ENCODE measurements at places on chromosomes 16 and 17.

GRCh38 chr17:73595479-73595878 lies 48.8 kb downstream of the SDK2 start:
- DNase-seq: no peak

DNA sequence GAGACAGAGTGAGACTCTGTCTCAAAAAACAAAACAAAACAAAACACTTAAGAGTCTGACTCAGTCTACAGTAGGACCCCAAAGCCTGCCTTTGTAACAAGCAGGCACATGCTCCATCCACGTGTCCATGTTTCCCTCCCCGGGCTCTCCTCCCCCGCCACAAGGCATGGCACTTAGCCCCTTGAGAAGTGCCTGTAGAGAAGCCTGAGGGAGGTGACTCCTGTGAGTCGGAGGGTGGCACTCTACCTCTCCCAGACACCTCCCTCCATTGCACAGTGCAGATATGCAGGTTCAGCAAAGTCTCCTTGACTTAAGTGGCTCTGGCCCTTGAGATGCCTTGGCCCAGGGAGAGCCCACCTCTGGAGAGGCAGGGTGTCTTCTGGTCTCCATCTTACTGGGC lies 6.8 kb downstream of the FHOD1 start:
- no peak for DNase-seq

DNA sequence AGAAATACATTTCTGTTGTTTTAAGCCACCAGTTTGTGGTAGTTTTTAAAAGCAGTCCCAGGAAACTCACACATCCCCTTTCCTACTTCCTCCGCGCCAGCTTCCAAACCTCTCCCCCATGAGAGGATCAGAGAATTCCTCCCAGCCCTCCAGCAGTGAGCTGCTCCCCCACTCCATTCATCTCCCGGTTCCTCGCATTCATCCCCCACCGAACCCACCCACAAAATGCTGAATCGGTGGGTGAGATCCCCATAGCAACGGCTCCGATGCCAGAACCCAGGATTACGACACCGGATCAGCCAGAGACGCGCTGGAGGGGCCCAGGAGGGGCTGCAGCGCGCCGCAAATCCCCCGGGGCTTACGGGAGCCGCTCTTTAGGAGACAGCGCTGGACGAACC lies 251.4 kb upstream of the RPL38 start:
- no peak for DNase-seq

- DNase-seq: no peak
Observed at GRCh38 chr16:4610011-4611005, 4.4 kb downstream of the UBALD1 start.

GRCh38 chr17:71387456-71387855 lies 733.4 kb upstream of the SOX9 start:
- no peak for DNase-seq

DNA sequence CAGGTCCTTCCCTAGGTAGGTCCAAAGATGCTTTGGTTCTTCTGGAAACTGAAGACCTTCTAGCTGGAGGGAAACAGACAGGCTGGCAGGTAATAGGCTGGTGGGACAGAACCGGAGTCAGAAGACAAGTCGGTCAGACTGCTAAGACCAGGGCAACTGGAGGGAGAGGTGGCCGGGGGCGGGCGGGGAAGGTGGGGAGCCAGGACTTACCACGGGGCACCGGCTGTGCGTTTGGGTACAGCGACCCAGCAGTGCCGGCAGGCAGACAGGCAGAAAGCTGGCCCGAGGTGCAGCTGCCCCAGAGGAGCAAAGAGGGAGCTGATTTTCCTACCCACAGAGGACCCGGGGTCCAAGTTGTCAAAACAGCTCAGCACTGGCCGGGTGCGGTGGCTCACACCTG lies 575 bp downstream of the SLC52A1 start:
- DNase-seq: no peak

DNA sequence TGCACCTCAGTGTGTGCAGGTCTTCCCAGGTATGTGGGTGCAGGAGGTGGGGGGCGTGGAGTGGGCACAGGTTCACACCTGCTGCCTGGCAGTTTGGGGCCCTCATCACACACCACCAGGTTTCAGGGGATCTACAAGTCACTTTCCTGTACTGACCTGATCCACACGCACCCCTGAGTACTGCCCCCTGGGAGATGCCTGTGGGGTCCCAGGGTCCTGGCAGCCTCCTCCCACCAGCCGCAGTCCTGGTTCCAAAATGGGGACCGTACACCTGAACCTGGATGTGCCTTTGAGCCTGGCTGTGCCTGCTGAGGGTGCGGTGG lies 25.9 kb downstream of the RNF213 start:
- no peak for DNase-seq

GRCh38 chr17:68182940-68183551 lies 64.8 kb upstream of the AMZ2 start:
- DNase-seq: no peak

GRCh38 chr17:75430159-75430974 lies 24.9 kb upstream of the GRB2 start:
- DNase-seq: peak; percentile 82

DNA sequence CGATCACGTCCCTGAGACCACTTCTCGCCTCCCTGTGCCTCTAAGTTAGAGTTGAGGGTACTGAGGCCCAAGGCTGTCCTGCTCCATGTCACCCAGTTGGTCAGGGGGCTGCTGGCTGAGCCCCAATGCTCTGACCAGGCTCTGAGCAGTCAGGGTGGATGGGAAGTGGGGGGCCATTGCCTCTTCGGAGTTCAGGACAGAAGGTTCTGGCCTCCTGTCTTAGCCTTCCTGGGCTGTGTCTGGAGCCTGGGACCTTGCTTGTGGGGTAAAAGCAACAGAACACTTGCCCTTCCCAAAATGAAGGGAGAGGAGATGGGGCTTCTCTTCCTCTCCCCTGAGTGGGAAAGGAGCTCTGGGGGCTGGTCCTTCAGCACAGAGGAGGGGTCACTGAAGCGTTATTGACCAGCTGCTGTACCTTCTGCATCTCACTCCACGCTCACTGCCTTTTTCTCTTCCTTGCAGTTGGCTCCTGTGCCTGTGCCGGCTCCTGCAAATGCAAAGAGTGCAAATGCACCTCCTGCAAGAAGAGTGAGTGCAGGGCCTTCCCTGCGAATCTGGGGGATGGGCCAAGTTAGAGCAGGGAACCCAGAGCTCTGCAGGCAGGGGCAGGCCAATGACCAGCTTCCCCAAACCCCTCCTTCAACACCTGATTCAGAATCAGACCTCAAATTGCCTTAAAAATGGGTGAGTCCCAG lies 580 bp downstream of the MT1X start:
- no peak for DNase-seq

DNA sequence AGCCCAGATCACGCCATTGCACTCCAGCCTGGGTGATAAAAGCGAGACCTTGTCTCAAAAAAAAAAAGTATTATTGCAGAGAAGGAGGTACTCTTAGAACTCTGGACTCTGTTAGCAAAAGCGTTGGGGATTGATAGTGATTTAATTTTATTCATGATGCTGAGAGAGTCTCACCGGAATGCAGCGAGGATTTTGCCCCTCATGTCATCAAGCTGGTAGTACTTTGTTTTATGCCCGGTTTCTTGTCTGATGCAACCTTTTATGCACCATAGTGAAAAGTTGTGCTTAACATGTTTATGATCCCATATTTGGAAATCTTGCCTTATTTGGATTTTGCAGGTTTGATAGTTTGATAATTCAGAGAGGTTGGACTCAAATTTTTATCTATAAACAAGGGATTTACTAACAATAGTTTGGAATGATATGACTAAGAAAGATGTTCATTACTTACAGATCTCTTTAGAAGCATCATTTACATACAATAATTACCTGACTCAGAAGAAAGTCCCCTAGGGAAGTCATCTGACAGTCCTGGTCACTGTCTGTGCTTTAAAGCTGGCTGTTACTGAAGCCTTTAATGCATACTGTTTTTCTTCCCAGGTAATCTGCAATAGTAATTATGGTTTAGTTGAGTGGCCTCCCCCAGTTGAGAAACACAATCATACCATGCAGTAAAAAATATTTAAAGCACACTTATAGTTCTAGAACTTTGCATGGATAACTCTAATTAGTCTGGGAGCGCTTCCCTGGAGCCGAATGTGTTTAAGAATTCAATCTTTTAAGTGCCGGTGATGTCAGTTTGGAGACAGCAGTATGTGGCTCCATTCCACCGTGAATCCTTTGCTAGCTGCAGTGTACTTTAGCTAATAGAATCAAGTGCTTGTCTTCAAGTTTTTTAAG lies 120.9 kb downstream of the PRKCA start:
- DNase-seq: no peak

GRCh38 chr17:7888184-7888920 lies at the start of gene CHD3:
Gene CHD3, plus strand, starts transcription at chr17:7888789. Its CDS starts 212 bp downstream, at chr17:7889001.
- DNase-seq: no peak

DNA sequence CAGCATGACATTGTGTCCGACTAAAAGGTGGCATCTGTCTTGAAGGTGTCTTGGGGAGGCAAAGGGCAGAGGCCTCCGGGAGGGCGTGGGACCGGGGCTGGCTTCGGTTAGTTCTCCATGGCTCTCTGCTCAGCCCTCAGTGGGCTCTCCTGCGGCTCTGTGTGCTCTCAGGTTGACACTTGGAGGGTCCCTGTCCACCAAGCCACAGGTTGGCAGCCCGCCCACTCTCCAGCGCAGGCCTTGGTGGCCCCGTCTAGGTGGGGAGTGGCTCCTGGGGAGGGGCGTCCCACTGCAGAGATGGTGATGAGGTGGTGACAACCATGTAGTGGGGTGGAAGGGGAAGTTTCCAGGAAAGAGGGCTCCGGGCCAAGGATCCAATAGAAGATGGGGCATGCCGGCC lies 31.6 kb downstream of the ADGRG5 start:
- DNase-seq: no peak

DNA sequence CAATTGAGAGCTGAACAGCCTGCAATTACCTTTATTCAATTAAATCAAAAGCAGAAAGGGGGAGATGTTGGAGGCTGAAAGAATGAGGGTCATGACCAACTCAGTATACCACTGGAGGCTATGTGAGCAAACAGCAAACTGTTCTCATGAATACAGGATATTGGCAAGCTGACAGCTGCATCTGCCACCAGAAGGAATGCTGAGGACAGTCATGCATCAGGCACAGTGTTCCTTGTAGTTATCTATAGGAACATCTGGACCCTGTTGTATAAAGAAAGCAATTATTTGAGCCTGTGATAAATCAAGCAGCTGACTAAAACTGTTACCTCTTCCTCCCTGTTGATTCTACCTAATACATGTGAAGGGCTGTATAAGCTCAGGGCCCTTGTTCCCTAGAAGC lies 2064.6 kb downstream of the TP53TG3F start:
- DNase-seq: no peak

DNA sequence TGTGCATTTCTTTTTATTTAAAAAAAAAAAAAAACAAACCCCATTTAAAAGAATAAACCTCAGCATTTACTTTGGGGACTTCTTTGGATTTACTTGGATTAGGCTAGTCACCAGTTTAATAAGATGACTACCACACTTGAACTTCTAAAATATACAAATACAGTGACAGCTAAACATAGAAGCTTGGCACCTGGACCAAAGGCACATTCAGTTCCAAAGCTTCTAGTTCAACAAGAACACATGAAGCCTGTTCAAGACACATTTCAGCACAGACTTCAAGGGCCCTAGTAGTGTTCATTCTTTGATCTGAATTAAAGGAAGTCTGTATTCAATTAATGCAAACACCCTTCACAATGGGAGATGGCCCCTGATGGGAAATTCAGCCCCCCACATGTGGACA lies 11.6 kb upstream of the ROGDI start:
- no peak for DNase-seq

DNA sequence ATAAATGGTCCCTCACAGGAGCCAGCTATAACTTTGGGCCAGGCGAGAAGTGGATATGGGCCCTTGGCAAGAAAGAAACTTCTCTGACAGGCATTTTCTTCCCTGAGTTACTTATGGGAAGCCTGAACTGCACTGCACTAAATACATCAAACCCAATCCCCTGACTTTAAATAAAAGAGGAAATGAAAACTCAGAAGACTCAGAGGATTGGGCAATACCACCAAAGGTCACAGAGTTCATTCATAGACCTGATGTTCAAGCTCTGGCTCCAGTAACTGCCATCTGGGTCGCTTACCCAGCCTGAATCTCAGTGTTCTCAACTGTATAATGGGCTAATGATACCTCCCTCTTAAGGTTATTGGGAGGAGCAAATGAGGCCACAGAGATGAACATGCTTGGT lies 815 bp downstream of the KRT35 start:
- DNase-seq: no peak

DNA sequence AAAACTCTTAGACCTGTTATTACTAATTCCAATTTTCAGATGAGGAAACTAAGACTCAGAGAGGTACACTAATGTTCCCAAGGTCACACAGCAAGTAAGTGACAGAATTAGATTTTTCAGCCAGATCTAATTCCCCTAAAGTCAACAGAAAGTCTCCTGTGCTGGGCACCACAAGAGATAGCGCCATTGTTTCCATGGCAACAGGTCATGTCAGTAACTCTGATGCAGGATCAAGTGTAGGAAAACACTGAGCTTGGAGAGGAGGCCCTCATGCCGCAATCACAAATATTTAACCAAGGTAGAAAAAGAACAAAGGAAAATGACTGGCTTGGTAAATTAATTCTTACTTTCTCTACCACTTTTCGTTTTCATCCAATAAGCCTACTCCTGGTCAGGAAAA lies 166.0 kb upstream of the CDH13 start:
- DNase-seq: no peak

DNA sequence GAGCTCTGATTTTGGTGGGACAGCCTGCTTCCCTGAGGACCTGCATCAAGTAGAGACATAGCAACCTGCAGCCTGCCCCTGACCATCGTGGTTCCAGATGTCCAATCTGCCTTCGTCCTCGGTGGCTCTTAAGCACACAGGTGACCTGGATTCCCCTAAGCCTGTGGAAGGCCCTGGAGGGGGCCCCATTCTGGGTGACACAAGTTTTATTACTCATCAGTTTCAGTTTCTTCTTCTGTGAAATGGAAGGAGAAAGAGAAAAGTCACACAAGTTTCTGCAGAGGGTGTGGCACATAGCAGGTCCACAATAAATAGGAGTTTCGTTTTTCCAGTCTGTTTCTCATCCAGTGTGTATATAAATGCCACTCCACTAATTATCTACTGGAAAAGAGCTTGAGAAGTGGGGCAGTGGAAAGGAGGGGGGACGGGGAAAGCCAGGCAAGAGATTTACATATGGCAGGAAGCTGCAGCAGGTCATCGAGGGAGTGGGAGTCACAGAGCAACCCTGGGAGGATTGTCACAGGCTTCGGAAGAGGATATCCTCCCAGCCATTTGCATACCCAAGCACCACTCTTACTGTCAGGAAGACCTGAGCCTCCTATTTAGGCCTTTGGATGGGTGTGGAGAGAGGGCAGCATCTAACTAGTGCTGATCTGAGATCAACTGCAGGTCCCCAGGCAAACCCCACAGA lies 10.0 kb upstream of the NOS2 start:
- no peak for DNase-seq

- no peak for DNase-seq
Observed at GRCh38 chr16:24344784-24345183, 88.6 kb downstream of the CACNG3 start.

- peak; percentile 98 for DNase-seq
Observed at GRCh38 chr16:22397464-22397863, 23.0 kb upstream of the CDR2 start.

GRCh38 chr16:50581845-50582244 lies 33.6 kb downstream of the NKD1 start:
- DNase-seq: no peak

- no peak for DNase-seq
Observed at GRCh38 chr17:74427048-74427762, 4.7 kb upstream of the GPRC5C start.
